Epithelial cell of prostate (primary cell): ENCODE measurements at places on chromosomes 1 and 21.

DNA sequence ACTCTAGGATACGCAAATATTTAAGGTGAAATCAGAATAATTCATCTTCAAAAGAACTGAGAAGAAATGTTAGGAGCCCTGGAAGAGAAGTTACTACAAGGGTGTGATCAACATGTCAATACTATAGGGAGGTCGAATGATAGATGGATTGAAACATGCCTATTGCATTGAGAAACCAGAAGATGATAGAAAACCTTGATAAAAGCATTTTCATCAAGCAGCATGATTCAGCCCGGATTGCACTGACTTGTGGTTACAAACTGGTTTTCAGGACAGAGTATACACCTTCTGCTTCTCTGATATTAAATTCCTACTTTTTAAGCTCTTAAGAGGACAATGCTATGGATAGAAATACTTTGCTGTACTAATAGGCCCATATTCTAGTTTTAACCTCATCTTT, 164.2 kb downstream of the FMN2 start:
- DNase-seq, result no peak

GRCh38 chr1:46520063-46520911, 30.7 kb downstream of the DMBX1 start:
- no peak for DNase-seq

DNA sequence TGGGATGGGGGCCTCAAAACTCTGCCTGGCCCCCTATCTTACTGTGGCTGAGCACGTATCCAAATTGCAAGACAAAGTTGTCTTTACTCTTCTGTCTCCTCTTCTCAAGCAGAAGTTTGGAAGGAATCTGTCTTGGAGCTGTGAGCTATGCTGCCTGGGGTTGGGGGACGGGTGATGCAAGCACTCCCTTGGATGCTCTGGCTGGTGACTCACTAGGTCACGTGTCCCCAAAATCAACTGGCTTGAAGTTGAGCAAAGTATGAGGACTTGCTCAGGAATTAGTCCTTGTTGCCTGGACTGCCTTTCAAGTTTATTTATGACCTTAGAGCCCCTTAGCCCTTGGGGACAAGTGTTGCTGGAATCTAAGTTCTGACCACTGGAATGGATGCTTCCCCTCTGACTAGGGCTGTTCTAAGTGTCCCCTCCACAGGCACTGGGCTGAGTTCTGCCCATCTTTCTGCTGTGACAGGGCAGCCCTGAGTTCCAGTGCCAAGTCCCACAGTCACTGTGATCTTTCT, 269.5 kb downstream of the HHAT start:
- DNase-seq, result peak; percentile 80

- no peak for DNase-seq
Observed at GRCh38 chr1:215835951-215836350, 268.8 kb downstream of the KCTD3 start.

GRCh38 chr1:9815150-9815549, 8.6 kb downstream of the CLSTN1 start:
- DNase-seq, result no peak

GRCh38 chr1:7570311-7570710, 200.8 kb upstream of the VAMP3 start:
- peak; percentile 2 for DNase-seq

DNA sequence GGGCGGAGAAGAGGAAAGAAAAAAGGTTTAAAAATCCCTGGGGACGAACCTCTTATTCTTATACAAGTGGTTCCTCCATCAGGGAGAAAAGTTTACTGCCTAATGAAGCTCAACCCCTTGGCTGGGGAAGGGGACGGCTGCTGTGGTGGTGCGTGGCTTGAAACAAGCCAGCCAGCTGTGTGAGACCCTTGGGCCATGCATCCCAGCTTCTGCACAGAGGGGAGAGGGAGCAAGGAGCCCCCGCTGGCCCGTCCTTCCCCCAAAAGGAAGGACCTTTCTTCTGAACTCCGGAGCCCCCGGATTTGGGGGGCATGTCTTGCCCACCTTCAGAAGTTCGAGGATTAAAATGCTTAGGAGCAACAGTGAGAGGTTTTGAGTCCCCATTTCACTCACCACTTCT, 67.3 kb downstream of the STUM start:
- DNase-seq, result no peak

DNA sequence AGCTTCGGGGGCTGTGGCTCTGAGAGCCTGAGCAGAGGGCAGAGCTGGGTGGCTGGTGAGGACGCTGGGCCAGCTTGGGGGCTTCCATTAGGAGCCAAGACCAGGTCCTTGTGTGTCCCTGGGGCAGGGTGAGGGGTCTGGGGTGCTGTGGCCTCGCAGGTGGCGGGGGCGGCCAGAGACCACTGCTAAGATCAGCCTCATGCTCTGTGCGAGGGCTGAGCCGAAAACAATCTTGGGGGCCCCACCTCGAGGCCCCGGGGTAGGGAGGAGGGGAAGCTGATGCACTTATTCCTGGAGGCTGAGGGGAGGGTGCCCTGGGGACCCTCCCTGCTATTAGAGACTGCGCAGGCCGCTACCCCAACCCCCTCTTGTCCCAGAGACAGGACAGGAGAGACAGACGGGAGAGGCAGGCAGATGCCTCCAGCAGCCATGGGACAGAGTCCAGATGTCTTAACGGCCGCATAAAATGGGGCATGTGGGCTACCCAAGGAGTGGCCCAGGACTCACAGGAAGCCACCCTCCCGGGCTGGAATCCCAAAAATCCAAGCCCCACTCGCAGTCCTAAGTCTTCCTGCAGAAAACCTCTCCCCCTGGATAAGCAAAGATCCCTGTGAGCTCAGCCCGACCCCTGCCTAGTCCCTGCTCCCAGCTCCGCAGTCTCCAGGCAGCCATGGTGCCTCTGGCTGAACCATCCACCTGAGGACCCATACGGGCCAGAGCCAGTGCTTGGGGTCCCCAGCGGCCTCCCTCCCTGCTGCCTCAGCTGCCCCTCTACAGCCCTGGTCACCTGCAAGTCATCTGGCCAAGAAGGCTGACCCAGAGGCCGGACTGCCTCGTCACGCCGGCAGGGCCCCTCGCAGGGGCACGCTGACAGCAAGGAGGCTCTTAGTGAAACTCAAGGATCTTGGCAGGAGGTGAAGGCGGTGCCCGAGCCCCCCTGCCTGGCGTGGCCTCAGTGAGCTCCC, 43.6 kb upstream of the COL18A1 start:
- no peak for DNase-seq
